ENCODE measurements at places on chromosomes 5 and 9.

GRCh38 chr5:43396762-43397304 lies 15.4 kb downstream of the CCL28 start:
- DNase-seq = peak; percentile 18

DNA sequence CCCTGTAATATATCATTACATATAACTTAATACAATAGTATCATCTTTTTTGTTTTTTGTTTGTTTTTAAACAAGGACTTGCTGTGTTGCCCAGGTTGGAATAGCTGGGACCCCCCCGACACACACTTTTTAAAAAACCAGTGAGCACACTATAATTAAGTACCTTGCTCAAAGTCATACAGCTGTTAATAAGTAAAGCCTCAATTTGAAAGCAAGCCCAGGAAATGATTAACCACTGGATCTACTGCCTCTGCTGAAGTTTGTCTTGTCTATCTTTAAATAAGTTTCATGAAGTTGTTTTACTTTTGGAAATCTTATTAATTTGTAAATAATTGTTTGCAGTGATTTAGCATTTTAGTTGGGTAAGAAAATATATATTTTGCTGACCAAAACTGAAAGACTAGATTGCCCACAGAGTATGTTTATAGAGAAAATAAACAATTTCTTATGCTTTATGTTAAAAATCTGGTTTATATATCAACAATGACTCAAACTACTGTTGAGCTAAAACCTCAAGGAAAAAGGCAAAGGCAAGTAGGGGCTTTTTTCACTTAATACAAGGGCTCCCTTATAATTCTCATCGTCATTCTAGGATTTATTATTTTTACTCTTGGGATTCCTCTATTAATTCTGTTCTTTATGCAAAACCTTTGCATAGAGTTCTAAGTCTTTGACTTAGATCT lies 5.8 kb upstream of the CARNMT1 start:
- no peak for DNase-seq

DNA sequence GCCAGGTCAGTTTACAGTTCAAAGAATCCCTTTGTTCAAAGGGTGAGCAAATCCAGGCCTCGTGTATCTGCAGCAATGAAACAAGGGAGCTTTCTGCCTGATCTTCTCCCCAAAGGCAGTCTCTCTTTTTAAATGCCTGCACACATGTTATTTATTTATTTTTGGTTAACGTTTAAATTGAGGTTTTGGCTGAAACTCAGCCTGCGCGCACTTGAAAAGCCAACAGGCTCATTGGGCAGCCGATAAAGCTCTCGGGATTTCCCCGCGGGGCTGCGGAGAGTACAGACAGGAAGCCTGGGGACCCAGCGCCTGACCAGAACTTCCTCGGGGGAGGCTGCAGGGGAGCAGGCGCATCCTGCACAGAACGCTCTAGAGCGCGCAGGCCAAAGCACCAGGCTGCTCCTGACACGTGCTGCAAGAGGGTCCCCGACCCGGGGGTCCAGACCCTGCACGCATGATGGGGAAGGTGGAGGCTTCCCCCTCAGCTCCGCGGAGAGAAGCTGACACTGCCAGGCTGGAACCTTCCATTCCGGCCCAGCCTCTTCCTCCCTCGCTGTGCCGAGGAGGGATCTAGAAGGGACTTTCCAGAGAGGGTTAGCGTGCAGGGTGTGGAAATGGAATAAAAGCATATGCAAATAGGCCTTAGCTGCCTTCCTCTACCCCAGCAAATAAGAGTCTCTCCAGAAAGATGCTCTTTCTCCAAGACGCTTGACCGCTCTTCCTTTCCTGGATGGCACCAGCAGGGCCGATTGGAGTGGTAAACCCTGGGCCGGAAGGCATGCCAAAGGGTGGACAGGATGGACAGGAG lies 46.1 kb downstream of the PTTG1 start:
- peak; percentile 49 for DNase-seq

DNA sequence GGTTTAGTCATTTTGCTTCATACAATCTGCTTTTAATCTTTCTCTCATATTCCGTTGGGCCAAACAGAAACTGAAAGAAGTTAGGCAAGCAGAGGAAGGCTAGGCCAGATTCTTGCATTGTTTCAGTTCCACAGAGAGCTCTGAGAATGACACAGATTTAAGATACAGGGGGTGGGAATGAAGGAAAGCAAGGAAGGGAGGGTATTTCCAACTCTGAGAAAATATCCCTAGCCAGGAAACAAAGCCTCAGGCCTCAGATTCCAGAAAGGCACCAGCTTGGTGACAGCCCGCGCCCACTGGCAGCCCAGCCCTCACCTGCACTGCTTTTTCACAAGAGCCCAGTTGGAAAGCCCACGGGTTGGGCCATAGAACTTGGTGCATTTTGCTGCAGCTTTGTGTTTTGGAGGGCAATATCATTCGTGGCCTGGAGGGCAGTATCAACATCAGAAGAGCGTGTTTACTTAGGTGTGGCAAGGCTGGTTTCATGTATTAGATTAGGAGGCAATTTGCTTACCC lies 63.5 kb downstream of the ENC1 start:
- DNase-seq = no peak

DNA sequence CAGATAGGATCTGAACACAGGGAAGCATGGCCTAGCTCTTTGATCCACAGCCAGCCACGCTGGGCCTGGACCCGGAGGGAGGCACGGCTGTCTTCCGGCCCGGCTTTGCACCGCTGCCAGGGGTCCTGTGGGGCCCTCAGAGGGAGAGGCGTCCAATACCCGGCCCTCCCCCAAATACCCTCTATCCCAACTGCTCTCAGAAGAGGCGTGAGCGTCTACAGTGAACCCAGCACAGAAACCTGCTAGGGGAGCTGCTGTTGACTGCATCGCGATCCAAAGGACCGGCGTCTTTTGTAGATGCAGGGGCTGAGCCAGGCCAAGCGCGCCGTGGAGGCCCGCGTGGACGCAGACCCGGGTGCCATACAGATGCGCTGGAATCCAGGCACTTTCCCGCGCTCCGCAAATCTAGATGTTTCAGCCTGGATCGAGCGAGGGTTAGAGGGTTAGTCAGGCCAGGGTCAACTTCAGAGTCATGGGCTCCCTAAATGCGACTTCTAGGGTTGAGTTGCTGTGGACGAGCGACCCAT lies 1.1 kb upstream of the TCF7 start:
- DNase-seq = no peak

DNA sequence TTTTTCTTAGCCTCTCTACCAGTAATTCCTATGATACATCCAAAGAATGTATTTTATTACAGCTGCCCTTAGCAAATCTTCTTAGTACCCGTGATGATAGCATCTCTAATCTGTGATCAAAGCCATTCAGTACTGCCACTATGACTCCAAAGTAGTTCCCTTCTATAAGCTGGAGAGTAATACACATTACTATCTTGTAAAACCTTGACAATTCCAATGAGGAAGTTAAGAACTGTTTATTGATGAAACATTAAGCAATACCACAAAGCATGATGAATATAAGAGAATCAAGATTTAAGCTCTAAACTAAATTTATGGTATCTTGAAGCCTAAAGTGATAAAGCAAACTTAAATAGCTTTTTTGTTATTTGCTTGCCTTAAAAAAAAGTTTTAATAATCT lies 86.1 kb downstream of the SMIM23 start:
- DNase-seq = no peak

- no peak for DNase-seq
Observed at GRCh38 chr5:112584781-112585180, 152.9 kb upstream of the APC start.

DNA sequence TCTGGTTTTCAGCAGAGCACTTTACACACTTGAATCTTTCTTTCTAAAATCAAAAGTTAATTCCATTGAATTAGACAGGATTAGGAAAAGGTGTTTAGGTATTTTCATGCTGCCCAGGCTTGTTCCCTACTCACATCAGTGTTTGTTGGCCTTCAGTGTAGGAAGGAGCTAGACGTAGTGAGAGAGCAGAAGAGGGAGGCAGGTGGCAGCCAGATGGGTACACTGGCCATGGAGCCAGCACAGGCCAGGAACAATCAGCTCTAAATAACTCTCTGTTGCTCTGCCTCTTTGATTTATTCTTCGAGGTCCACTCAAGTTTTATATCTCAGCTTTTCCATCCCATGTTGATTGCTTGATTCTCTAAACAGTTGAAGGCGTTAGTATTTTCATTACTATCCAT lies 529.6 kb downstream of the PSAT1 start:
- no peak for DNase-seq

- DNase-seq = no peak
Observed at GRCh38 chr5:69265931-69266330, 31.2 kb downstream of the CDK7 start.

GRCh38 chr9:90033028-90033650 lies 428.3 kb downstream of the GADD45G start:
- DNase-seq = no peak

DNA sequence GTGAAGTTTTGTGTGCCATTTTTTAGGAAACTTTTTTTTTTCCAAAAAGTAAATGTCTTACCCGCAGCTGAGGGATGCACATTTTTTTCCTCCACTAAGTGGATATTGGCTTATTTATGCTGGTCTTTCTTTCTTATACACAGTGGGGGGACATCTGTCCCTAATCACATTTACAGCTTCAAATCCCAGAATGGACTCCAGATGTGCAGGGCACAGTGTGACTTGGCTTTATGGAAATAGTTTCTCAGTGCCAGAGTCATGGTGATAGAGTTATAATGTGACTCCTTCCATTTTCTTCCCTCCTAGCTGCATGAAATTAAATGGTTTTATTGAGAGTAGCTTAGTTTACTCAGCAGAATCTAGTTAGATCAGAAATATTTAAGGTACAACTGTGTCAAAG lies 66.5 kb downstream of the SV2C start:
- no peak for DNase-seq

- no peak for DNase-seq
Observed at GRCh38 chr5:76622076-76622475, 1.1 kb downstream of the F2RL2 start.

DNA sequence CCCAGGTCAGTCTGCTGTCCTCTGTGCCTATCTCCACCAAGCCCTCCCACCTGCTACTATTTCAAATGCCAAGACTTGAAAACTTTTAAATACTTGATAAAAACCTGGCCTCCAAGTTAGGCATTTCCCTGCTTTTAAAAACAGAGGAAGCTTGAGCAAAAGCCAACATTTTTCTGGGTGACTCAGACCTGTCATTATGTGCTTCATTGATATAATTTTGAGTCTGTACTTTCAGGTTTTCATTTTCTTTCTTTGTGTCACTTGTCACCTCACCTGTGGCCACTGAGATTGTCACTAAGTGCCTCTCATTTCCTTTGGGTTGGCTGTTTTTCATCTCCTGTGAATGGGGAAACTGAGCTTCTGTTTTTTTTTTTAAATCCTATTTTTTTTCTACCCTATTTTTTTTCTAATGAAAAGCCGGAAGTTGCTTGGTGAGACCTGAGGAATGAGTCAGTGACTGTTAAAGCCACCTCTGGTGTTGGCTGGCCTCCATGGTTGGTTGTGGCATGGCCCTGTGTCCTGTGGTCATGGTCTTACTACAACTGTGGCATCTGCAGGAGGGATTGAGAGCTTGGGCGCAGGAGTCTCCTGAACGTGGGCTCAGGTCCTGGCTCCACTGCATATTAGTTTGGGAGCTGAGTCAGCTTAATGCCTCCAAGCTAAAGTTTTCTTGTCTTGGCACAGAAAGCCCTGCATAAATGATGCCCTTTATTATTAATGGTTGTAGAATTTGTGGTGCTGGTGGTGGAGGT lies 56.7 kb downstream of the ARHGAP26 start:
- peak; percentile 19 for DNase-seq

DNA sequence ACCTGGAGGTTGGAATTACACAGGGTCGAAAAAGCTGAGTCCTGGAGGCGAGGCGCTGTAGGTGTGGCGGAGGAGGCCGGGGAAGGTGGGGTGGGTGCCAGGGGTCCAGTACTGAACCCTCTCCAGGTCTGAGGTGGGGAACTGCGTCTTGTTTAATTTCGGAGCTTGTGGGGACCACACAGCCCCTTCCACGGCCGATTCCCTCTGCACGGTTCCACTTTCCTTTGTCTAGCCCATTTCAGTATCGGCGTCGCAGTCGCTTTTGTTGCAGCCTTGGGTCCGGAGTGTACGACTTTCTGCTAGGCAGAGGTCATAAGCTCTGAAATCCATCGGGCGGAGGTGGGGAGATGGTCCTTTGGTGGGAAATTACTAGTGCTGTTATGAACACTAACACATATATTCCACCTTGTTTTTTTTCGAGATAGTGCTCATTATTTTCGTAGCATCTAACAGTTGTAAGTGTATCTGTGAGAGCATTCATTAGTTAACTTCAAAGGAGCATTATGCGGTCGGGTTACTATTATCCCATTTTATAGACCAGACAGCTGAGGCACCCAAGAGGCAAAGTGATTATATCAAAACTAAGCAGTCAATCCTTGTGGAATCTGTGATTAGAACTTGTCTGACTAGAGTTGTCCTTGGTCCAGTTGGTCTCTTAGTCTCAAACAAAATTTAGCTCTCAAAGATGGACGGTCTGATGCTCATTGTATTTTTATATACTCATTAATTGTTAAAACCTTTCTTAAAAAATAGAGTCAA lies 737 bp downstream of the RNF180 start:
- DNase-seq = no peak

DNA sequence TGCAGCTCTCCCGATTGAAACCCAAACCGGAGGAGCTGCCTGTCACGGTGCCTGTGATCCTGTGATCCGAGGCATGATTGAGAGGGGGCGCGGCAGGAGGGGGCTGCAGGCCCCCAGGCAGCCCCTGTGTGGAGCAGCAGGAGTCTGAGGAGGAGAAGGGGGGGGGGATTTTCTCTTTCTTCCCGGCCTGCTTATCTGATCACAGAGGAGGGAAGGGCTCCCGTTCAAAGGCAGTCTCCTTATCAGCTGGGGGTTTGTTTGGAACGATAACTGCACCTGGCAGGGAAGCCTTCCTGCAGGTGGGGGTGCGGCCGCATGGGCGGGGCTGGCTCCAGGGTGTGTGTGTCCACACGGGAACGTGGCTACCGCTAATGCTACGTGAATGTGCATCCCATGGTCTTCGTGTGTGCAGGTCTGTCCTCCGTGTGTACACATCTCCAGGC lies 38.4 kb downstream of the LMX1B start:
- no peak for DNase-seq

GRCh38 chr5:19534751-19535150 lies 453.2 kb downstream of the CDH18 start:
- no peak for DNase-seq

GRCh38 chr5:98514215-98514614 lies 259.2 kb upstream of the RGMB start:
- DNase-seq = no peak

DNA sequence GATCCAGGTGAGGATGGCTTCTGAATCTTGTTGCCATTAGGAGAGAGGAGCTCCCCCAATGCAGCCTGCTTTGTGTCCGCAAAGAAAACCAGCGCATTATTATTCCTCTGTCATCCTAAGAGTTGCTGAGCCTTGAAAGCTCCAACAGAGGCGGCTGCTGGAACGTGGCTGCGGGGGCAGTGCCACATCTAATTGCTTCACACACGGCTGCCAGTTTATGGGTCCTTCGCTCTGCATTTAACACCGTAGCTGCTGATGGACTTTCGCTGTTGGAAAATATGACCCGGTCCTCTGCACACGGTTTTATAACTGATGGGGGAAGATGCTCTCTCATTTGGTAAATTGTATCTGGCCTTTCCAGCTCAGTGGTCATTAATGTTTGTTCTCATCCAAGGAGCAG lies 38.0 kb downstream of the ZNF622 start:
- no peak for DNase-seq

DNA sequence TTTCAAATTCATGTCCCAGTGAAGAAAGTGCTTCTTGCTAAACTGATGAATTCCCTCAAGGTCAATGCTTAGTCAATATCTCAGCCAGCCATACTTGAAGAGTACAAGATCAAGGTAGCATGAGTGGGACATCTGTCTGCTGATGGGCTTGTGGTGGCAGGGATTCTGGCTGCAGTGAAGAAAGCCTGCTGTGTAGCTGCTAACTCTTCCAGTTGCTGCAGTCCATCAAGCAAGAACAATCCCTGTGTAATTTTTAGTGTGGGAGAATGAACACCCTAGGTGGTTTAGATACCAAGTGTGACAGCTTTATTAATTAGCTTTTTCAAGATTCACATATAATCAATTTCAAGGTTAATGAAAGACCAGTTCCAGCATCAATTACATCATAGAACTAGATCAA lies 443.9 kb downstream of the TAF11L14 start:
- DNase-seq = no peak
